Activated CD4-positive, CD25-positive, alpha-beta regulatory T cell (primary cell): ENCODE measurements at places on chromosomes 1 and 21.
A peak's percentile ranks its signal among the peaks of the same experiment; 100 is the strongest.

GRCh38 chr1:222243902-222244301 is 304.0 kb downstream of the HHIPL2 start:
- no peak for DNase-seq

GRCh38 chr1:155171836-155172731 is 1.0 kb downstream of the KRTCAP2 start:
- no peak for DNase-seq

GRCh38 chr21:17784604-17785402 is 34.4 kb downstream of the C21orf91 start:
- DNase-seq = no peak

DNA sequence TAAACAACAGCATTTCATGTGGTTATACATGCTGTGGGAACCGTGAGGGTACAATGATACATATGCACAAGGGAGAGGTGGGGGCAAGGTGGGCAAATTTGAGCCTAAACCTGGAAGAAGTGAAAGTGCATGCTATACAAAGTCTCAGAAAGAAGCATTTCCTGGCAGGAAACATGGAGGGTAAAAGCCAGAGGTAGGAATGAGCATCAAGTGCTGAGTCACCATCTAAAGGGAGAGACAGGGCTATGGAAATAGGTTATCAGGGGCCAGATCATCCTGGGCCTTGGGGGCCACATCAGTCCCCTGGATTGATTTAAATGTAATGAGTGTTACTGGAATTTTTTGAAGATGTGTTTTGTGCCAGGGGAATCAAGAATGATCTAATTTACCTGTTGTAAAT is 60.1 kb upstream of the DAB1 start:
- DNase-seq = no peak

DNA sequence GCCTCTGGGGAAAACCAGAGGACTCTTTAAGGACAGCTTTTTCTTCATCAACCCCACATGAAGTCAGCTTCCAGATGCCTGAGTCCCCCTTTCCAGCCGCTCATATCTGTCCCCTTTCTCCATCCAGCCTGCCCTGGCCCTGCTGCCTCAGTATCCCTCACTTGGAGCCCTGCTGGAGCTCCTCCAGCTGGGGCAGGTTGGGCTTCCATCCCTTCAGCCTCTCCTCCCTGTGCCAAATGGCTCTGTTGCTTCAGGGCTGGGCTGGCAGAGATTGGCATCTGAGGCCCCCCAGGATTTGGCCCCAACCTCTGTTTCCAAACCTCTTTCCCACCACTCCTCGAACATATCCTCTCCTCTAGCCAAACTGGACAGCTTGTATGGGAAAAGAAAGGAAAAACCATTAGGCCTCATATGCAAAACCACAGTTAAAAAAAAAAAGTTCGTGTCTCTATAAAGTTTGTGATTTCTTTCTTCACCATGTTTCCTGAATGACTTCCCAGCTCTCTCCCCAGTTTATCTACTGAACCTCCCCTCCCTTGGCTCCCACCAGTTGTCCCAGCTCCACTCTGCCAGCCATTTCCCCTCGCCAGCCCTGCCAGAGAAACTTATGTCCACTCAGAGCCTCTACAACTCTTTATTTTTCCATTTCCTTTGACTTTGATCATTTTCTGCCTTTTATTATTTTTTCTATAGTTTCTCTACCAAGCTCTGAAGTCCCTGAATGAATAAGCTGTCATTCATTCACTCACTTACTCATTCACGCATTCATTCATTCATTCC is 217.9 kb downstream of the FOXD2 start:
- DNase-seq = no peak

GRCh38 chr1:76142771-76143540 is 68.4 kb downstream of the ST6GALNAC3 start:
- DNase-seq = no peak

DNA sequence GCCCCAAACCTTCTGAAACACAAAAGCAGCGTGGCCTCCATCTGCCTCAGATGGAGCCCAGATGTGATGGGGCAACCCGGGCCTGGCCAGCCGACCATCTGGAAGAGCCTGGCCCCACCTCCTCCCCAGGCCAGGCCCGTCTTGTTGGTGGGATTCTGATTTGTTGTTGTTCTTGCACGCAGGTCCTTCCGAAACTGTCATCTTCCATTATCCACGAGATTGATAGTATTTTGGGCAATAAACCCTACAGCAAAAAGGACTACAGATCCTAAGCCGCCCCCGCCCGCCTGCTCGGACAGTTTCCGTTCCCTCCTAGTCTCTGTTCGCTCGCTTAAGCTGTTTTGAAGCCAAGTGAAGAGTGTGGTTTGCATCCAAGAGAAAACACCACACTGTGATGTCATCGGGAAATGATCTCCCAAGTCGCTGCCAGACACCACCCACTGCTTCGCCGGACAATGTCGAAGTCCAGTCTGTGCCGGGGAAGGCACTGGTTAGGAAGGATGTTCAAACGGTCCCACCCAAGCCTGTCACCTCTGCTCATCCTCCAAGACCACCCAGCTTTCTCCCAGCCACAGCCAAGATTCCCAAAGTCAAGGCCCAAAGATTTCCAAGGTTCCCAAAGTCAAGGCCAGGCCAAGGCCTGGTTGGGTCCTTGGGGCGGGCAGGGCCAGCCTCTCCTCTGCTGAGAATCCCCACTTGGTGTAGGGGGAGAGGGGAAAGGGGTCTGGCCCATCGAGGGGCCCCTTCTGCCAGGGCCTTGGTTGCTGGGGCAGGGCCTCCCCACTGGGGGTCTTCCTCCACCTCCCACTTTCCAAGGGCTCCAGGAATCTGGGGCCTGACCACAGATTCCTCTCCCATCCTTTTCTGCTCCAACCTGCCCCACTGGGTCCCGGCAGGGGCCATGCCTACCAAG is 52.9 kb downstream of the KCNAB2 start:
- DNase-seq = no peak

DNA sequence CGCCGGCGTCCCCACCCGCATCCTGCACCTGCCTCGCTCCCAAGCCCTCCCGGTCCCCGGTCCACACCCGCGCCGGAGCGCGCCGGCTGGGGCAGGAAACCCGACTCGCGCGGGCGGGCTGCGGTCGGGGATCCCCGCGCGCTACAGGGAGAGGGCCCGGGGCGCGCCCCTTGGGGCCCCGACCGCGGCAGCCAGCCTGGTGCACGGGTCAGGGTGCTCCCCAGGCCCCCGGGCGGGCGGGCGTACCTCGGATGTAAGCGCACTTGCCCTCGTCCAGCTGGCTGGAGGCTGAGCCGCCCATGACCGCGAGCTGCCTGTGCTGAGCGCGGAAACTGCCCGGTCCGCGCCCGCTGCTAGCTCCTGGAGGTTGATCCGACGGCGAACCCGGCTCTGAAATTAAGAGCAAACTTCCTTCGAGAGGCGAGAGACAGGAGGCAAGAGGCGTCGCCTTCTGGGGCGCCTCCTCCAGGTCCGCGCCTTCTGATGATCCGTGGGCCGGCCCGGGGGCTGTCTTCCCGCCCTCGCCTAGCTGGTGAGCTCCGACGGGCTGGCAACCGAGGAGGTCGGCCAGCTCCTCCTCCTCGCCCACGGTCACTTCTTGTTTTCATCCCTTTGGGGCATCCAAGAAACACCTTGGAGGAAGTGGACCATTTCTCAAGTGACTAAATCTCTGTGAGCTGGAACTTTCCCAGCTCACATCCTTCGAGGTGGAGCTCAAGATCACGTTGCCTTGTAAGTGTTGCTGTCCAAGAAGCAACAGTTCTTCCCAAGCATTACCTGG is at the start of gene NIBAN1:
NIBAN1 (minus strand) TSS at position 453 of the 781 bp plus-strand sequence; CDS start at position 301, 152 bp downstream.
- DNase-seq = peak; percentile 30

- no peak for DNase-seq
These were observed 128.6 kb downstream of the PRDM2 start for GRCh38 chr1:13828454-13829151.

- DNase-seq = no peak
These were observed 28.0 kb upstream of the LRRN2 start for GRCh38 chr1:204713541-204713940.
